H54 (cell line): ENCODE measurements at places on chromosomes 7 and 10.

DNA sequence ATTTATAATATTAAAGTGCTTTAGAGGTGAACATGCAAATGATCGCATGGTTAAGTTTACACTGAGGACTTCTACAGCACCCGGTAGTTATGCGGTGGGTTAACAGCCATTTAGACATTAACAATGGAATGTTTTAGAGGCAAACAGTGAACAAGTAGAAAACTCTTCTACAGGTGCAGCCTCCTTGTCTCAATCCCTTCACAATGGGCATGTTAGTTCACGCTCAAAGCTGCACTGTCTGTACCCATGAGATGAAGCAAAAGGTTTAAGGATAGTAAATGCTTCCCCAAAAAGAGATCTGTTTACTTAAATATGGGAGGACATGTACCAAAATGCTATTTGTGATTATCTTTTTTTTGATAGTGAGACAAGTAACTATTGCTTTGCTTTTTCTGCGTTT lies 25.1 kb downstream of the PUS7 start:
- DNase-seq: no peak

DNA sequence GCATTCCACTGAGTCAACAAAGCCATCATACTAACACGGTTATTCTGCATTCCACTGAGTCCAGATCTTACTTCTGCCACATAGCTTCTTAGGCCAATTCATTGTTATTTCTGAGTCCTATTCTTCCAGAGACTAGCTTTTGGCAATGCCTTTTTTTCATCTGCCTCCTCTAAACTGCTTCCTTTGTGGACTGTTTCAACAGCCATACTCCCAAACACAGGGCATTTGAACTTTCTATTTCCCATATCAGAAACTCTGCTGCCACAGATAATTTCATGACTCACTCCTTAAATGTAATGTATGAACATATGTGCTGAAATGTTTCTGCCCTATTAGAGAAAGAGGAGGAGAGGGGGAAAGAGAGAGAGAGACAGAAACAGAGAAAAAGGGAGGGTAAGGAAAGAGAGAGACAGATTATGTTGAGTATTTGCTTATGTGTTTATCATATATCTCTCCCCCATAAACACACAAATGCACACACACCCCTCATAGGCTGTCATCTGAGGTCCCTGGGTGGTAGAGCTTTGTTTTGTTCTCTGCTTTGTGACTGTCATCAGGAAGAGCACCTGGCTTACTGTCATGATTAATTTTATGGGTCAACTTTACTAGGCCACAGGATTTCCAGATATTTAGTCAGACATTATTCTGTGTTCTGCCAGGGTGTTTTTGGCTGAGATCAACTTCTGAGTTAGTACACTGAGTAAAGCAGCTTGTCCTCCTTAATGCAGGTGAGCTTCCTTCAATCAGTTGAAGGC lies 308.0 kb upstream of the KCND2 start:
- DNase-seq: no peak

GRCh38 chr10:27661514-27662286 lies 83.9 kb downstream of the MKX start:
- DNase-seq: peak; percentile 22

- no peak for DNase-seq
Measured at GRCh38 chr7:6228361-6229229, 43.8 kb downstream of the CYTH3 start.

GRCh38 chr7:133529861-133530260 lies 277.0 kb downstream of the EXOC4 start:
- DNase-seq: no peak
